ENCODE measurements at places on chromosomes 11 and 22. TPM values are rescaled to one million over a fixed set of nuclear protein-coding genes. Genes with fewer than 3 reads are reported as not detected.

The HBE1 gene
- total RNA-seq = not detected

The OR51I1 gene
- total RNA-seq = not detected

DNA sequence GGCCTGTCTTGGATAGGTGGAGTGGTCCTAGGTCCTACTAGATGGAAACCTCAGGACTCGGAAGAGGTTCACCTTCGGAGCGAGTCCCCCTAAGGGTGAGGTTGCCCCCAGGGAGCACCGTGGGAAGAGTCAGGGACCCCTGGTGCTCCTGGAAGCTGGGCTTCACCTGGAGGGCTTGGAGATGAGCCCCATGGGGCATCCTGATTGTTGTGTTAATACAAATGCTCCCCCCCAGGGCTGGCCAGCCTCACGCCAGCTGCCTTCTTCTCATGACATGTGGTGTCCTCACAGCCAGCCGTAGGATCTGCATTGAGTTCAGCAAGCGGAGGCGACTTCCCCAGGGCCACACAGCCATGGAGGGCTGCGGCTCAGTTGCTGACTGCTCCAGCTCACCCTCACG lies 1487.5 kb downstream of the BRD1 start:
- H3K36me3 ChIP-seq = no peaks in the 10 kb centered on the region
- H3K4me3 ChIP-seq = no peak overlapping the region
- no peaks in the 10 kb centered on the region for H3K27me3 ChIP-seq
- H3K4me1 ChIP-seq = no peaks in the 10 kb centered on the region
- no peak for DNase-seq

The PIM3 gene
- total RNA-seq = 107 TPM

The SYNGR1 gene
- total RNA-seq = 31.3 TPM

- no peak overlapping the region for H3K27ac ChIP-seq
- H3K4me1 ChIP-seq = peaks cover 7% of the 10 kb centered on the region
- H3K27me3 ChIP-seq = no peaks in the 10 kb centered on the region
- H3K4me3 ChIP-seq = no peak overlapping the region
Observed at GRCh38 chr11:130037058-130037457, 32.6 kb upstream of the APLP2 start.

DNA sequence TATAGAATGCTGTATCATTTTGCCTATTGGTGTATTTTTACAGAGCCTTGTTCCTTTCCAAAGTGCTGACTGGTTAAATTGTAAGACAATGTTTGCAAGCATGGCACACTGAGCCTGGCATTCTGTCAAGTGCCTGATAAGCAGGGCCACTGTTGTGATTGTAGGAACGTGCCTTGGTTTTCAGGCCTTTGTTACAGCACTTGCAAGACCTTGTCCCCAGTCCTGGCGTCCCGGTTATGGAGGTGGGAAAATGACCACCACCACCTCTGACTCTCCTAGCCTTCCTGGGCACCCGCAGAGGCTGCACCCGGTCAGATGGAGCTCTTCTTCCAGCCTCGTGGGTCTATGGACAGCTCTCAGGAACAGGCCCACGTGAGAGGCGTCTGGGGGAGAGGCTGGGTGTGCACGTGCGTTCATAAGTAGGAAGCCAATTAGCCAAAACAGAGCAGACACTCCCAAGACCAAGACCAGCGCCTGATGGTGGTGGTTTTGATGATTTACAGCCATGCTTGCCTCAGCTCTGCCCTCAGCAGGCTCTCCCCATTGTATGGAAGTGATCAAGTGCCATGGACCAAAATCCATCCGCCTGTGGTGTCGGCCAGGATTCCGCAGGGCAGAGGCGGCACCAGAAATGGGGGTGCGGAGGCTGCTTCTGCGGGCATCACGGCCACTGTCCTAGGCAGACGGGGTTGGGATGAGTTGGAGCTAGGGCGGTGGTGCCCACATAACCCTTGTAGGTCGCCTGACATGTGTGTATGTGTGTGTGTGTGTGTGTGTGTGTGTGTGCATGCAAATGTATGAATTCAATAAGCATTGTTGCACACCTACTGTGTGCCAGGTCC lies 89.8 kb downstream of the RTL6 start:
- no peak overlapping the region for H3K27ac ChIP-seq
- H3K4me3 ChIP-seq = no peak overlapping the region
- H3K4me1 ChIP-seq = no peaks in the 10 kb centered on the region
- no peaks in the 10 kb centered on the region for H3K27me3 ChIP-seq
- DNase-seq = no peak
- no peaks in the 10 kb centered on the region for H3K36me3 ChIP-seq
